M059J (cell line): ENCODE measurements at places on chromosomes 7 and 10.

GRCh38 chr10:77420947-77421523, 216.6 kb downstream of the KCNMA1 start:
- DNase-seq = no peak

DNA sequence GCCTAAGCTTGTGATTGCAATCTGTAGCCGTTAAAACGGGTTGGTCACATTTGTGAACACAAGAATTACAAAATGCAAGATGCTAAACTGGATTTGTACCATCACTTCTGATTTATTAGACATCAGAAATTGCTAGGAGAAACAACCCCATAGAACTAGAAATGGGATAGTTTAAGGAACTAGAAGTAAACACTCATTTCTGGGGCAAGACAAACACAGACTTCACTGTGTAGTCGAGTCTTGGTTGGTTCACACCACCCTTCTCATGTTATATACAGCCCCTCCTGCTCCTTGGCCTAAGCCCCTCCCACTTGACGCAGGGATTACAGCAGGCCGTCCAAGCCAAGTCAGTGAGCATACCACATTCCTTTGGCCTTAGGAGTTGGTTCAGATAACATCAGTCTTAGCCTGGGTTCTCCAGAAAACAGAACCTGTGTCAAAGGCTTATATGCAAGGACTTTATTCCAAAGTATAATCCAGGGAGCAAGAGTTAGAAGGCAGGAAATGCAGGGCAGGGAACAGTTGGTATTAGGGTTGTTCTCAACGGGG, 2.0 kb upstream of the NRAP start:
- peak; percentile 86 for DNase-seq

- no peak for DNase-seq
Observed at GRCh38 chr7:29657856-29658255, 94.2 kb downstream of the PRR15 start.

GRCh38 chr10:68096913-68097516, 12.3 kb upstream of the MYPN start:
- peak; percentile 97 for DNase-seq

GRCh38 chr7:73738220-73738611, 386 bp downstream of the ABHD11 start:
- DNase-seq = peak; percentile 66

DNA sequence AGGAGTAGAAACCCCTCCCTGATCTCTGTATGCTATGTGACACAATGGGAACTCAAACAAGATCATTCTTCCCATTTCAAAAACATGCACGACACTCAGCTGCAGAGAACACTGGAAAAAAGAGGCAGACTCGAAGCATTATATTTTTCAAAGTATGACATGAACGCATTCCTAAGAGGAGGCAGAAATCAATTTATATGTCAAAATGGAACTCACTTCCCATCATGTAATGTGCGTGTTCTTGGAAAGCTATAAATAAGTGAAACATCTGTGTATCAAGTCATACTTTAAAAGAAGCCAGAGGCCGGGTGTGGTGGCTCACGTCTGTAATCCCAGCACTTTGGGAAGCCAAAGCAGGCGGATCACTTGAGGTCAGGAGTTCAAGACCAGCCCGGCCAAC, 142.7 kb downstream of the ICA1 start:
- DNase-seq = no peak

DNA sequence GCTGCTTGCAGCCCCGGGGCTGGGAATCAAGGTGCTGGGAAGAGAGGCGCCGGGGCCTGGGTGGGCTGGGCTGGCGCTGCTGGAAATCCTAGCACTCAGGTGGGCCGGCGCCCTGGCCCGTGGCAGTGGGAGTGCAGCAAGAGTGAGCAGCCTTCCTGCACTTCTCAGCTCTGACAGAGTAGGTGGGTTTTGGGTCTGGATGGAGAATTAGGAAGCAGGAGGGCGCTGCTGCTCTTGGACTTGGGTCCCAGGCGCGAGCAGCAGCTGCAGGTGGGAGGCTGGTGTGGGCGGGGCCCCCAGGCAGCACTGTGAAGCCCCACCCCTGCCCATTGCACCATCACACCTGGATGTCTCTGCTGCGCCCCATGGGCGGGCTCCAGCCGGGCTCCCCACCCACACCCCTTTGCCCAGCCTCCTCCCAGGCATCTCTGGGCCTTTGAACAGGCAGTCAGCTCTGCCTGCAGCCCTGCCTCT, 6.0 kb downstream of the BRI3 start:
- no peak for DNase-seq

GRCh38 chr10:119330342-119330741, 123.0 kb downstream of the GRK5 start:
- DNase-seq = no peak

GRCh38 chr7:150367677-150368095, 936 bp upstream of the REPIN1 start:
- no peak for DNase-seq

DNA sequence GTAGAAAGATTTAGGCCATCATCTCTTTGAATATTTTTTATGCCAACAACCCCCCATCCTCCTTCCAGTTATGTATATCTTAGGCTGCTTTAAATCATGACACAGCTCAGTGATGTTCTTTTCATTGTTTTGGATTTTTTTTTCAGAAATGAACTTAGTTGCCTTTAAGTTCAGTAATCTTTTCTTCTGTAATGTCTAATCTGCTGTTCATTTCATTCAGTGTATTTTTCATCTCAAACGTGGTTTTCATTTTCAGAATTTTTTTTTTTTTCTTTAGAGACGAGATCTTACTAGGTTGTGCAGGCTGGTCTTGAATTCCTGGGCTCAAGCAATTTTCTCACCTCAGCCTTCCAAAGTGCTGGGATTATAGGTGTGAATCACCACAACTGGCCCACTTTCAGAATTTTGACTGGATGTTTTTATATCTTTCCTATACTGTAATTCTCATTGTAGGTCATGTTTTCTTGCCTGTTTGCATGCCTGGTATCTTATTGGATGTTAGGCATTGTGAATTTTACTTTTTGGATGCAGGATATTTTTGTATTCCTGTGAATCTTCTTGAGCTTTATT, 8.1 kb downstream of the ZNF487 start:
- no peak for DNase-seq

GRCh38 chr7:93242106-93242505, 9.9 kb downstream of the VPS50 start:
- DNase-seq = no peak

DNA sequence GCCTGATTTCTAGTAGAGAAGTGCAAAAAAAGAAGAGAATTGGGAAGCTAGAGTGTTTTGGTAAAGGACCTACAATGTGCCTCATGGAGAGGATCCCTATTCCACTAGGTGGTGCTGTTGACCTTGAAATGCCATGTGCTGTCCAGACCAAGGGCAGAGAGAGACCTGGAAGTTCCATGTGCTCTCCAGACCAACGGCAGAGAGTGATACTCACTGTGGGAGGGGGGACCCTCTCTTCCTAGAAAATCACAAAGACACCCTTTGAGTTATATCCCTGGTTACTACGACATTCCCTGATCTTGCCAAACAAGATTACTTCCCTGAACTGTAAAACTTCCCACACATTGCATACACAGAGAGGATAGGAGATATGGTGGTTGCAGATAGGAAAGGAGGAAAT, 212.7 kb upstream of the ZNF804B start:
- DNase-seq = peak; percentile 22

GRCh38 chr7:21108182-21108581, 319.7 kb upstream of the SP4 start:
- no peak for DNase-seq

DNA sequence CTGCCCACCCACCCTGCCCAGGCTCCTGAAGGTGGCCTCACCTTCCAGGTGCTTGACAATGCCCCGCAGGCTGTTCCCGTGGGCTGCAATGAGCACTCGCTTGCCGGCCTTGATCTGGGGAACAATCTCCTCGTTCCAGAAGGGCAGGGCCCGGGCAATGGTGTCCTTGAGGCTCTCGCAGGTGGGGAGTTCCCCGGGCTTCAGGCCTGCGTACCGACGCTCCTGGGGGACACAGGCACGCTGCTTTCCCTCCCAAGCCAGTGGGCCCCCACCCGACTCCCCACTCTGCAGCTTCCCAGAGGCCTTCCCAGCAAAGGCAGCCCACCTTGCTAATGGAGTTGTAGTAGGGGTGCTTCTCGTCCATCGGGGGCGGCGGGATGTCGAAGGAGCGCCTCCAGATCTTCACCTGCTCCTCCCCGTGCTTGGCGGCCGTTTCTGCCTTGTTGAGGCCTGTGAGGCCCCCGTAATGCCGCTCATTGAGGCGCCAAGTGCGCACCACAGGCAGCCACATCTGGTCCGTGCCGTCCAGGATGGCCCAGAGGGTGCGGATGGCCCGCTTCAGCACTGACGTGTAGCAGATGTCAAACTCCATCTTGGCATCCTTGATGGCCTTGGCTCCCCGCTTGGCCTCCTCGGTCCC, 456 bp downstream of the PGAM2 start:
- DNase-seq = no peak

DNA sequence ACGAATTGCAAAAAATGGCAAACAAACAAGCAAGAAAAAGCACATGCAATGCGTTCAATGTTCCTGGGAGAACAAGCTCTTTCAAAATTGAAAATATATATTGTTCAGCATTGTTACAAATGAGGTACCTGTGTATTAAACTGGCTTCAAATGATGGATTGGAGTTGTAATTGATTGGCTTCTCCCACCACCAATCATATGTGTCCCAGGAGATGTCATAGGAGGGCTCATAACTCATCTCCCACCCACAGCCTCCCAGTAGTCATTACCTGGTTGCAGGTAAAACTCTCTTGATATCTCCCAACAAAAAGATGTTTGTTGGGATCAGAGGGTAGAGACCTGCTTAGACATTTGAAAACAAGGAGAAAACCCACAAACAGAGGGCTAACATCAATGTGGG, 302.9 kb downstream of the BAMBI start:
- no peak for DNase-seq

- DNase-seq = peak; percentile 18
Observed at GRCh38 chr7:122588621-122589020, 110.3 kb downstream of the RNF133 start.

DNA sequence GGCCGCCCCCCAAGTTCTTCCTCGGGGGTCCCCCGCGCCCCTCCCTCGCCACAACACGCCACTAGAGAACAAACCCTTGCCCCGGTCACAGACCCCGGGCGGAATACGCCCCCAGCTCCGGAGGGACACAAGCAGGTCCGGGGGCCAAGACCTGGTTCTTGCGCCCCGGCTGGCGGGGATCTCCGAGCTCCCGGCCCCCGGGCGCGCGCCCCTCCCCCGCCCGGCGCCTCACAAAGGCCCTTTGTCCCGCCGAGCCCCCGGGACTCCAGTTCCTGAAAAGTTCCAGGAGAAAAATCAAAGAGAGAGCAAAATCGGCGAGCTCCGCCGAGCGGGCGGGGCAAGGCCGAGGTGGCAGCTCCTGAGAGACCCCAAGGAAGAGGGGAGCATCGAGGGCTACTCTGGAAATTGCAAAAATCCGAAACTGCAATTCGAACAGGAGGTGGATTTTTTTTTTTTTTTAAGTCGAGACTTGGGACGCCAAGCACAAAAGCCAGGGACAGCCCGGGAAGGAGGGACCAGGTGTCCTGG, 4.0 kb downstream of the TNRC18 start:
- DNase-seq = no peak

DNA sequence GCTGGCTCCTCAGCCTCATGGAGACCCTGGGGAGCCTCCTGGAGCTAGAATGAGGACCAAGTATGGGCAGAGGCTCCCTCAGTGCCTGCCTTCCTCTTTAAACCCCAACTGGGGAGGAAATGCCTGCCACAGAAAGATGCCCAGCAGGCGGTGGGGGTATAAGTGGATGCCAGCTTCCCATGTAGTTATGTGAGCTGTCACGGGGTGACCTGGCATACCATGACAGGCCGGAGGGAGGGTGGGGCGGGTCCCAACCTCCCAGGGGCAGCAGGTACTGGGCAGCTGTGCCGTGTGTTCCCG, 35.0 kb downstream of the COL13A1 start:
- DNase-seq = no peak

GRCh38 chr10:131648386-131649020, 252.3 kb upstream of the PPP2R2D start:
- no peak for DNase-seq

GRCh38 chr7:83629117-83629880, 19.6 kb downstream of the SEMA3E start:
- DNase-seq = no peak

GRCh38 chr10:88707429-88708155, 1.5 kb downstream of the LIPK start:
- peak; percentile 92 for DNase-seq

DNA sequence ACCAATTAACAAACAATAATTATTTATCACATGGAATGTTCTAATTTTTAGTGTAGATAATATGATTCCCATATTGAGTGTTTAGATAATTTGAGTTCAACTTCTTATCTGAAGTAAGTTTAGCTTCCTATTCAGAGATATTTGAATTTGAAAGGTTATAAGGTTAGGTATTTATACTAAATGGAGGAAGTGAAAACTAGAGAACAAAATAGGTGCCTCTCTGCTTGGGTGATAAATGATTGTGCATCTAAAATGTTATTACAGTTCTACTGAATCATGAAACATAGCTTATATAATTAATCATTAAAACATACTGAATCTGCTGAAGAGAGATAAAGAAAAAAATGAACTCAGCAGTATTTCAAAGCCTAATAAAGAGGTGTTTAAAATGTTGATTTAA, 1174.3 kb downstream of the XPNPEP1 start:
- no peak for DNase-seq

- DNase-seq = peak; percentile 16
Observed at GRCh38 chr10:88158526-88159122, 295.2 kb downstream of the PTEN start.

- DNase-seq = no peak
Observed at GRCh38 chr7:64651203-64651602, 14.7 kb upstream of the ZNF107 start.

GRCh38 chr10:29563420-29564035, 71.2 kb downstream of the SVIL start:
- DNase-seq = no peak

- no peak for DNase-seq
Observed at GRCh38 chr7:136039577-136040345, 62.6 kb upstream of the MTPN start.

- DNase-seq = no peak
Observed at GRCh38 chr10:102341038-102341688, 54.3 kb upstream of the NFKB2 start.

DNA sequence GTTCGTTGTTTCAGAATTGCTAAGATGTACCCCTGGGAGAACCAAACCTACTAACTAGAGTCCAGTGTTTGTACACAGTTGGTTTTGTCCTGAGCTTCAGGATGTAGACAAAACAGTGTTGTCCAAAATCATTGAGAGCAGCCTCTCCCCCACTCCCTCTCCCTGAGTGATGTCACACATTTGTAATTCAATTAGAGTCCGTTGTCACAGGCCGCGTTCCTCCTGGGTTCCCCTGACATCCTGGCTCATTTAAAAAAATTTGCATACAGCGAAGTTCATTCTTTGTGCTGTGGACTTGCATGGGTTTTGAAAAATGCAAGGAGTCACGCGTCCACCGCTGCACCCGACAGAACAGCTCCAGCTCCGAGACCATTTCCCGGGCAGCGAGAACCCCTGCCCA, 10.3 kb downstream of the GRIFIN start:
- DNase-seq = no peak

DNA sequence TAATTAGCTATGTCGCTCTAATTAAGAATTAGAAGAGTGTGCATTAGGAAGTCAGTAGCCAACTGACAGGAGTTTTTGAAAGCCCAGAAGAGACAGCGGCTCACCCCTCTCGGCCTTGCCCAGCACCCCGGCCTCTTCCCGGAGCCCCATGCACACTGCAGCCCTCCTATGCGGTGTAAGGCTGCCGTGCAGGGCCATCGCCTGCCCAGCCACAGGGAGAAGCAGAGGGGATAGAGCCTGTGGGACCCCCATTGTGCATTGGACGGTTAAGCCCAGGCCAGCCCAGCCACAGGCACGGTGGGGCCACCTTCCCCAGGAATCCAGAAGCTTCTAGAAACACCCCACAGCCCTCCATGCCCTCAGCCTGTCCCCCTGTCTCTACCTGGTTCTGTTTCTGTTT, 569.7 kb upstream of the MKI67 start:
- no peak for DNase-seq
